ENCODE measurements at places on chromosomes 16 and 17.

DNA sequence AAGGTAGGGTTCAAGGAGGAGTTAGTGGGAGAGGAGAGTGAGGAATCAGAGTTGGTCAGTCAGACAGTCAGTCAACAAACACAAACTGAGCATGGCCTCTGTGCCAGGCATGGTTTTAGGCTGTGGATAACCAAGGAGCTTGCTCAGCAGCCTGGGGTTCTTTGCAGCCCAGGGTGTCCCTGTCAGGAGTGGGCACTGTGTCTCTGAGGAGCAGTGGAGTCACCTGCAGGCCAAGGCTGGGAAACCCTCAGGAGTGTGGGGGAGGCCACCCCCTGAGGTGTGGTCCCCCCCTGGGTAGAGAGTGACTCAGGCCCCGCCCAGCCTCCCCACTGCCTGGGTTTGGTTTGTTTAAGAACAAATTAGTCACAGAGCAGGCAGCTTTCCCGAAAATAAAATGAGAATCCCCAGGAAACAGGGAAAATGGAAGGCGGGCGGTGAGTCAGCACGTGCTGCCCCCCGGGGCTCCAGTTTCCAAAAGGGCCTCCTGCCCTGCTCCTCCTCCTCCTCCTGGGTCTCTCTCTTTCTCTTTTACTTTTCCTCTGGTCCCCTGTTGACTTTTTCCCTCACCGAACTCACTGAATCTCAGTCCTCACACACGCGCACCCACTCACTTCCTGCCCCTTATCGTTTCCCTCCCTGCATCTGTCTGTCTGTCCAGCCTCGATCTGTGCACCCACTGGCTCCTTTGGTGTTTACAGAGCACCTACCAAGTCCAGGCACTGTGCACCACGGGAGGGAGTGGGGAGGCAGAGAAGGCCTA is 44.3 kb downstream of the SOCS3 start:
- peak; percentile 77 for DNase-seq

DNA sequence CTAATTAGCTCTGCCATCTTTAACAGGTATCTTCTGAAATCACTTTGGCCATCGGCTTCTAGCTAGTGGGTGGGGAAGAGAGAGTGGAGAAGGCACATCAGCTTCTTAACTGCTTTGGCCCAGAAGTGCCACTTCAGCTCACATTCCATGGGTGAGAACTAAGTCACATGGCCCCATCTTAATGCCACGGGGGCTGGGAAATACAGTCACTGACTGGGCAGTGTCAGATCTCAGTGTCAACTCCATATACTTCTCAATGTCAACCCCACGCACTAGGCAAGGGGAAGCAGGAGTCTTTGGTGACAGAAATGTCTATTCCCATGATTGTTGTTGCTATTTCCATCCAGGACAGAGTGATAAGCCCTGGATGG is 29.4 kb downstream of the CCR7 start:
- DNase-seq = no peak

DNA sequence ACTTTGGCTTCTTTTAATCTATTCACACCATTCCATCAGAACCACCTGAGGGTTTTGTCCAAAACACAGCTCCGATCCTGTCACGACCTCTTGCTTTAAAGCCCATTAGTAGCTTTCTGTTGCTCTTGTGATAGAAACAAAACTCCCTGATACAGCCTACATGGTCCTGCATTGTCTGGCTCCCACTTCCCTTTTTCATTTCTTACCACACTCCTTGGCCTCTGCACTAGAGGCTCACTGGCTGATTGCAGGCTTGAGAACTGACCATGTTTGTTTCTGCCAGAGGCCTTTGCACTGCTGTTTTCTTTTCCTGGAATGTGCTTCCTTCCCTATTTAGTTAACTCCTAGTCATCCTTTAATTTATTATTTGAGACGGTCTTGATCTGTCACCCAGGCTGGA is 23.7 kb downstream of the IST1 start:
- DNase-seq = no peak

- DNase-seq = no peak
Observed at GRCh38 chr17:81391936-81392908, 3.0 kb upstream of the BAHCC1 start.

- no peak for DNase-seq
Observed at GRCh38 chr16:53093162-53093744, 38.5 kb downstream of the CHD9 start.

DNA sequence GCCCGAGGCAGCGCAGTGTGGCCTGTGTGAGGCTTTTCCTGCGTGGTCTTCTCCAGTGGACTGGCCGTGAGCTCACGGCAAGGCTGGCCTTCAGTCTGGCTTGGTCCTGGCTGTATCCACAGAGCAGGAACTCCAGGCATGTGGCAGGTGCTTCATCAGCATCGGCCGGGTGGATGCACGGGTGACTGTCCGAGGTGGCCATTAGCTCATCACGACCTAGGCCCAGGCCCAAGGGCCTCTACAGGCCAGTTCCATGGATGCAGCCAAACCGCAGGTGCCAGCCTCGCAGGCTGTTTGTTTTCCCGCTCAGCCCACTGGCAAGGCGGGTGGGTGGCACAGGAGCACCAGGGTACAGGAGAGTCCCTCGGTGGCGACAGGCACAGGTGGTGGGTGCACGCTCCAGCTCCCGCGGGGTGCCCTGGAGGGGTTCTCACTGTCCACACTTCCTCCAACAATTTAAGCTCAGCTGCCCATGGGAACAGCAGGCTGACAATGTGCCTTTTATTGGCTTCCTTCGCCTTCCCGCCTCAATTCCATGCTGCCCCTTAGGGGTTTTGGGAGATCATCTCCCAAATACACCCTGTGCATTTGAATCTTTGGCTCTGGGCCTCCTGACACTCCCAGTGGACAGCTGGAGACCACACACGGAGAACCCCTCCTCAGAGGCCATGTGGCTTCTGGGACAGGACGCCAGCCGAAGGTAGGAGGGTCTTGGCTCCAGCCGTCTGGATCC is 33.0 kb downstream of the ENGASE start:
- DNase-seq = no peak

DNA sequence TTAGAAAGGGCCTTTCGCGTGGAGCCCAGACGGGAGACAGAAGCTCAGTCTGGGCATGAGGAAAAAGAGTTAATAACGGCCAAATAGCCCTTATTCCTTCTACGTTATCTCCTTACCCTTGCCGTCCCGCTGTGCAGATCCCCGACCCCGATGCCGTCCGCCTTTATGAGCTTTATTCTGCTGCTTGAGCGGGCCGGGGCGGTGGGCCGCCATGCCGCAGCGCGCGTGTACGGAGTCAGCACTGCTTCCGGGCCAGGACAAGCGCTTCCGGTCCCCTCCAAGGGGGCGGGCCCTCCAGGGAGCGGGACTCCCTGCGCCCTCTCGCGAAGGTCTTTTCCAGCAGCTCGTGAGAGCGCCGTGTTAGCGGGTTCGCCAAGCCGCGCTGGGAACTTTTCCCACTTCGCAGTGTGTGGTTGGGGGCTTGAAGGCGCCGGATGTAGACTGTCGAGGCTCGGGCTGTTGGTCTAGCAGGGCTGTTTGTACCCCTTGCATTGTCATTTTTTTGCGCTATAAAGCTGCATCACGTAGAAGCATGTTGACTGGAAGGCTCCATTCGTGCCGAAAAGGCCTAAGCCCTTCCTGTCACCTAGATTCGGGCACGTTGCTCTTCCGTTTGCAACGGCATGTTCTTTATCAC is at the start of gene TSR1:
Gene TSR1 (minus strand): TSS at position 243 of the 637 bp plus-strand sequence. CDS start 30 bp downstream, at position 213.
- DNase-seq = peak; percentile 79

GRCh38 chr16:68707340-68708152 is 29.5 kb upstream of the CDH1 start:
- DNase-seq = no peak

DNA sequence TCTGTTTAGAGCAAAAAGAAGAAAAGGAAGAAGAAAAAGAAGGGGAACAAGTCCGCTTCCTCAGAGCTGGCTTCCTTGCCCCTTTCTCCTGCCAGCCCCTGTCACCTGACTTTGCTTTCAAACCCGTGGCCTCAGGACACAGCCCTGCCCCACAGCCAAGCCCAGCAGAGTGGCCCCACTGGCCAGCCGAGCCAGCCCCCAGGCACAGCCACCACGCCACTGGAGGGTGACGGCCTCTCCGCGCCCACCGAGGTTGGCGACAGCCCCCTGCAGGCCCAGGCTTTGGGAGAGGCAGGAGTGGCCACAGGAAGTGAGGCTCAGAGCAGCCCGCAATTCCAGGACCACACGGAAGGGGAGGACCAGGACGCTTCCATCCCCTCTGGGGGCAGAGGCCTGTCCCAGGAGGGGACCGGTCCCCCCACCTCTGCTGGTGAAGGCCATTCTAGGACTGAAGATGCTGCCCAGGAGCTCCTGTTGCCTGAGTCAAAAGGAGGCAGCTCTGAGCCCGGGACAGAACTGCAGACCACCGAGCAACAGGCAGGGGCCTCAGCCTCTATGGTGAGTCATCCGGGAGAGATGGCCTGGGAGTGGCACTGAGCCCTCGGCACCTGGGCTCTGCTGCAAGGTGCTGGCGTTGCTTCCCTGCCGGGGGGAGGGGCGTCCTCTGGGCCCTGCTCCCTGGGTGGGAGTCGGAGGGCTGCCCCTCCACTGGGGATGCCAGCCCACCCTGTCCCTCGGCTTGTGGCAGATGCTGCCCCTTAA is 27.3 kb downstream of the RNF213 start:
- no peak for DNase-seq

- no peak for DNase-seq
Observed at GRCh38 chr17:57372156-57372555, 115.8 kb downstream of the MSI2 start.

Measured in NCI-H2081 (cell line).